Stimulated activated CD8-positive, alpha-beta memory T cell treated with anti-CD3 and anti-CD28 coated beads, Interleukin-7, amount 100 ng/mL, for 4 hours (primary cell): ENCODE measurements at places on chromosomes 12 and 14.

DNA sequence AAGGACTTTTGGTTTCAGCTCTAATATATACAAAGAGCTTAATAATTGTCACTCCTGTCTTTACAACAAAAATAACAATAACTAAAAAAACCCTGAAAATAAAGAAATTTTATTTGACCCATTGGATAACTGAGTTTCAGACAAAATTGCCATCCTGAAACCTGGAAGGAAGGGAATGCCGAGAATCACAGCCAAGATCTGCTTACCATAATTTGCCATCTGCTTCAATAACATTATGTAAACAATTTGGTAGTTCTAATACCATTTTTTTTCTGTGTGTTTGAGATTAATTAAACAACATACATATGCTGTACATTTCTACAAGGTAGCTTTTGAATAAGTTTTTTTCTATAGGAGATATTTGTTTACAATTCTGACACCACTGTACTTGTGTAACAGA lies 596.3 kb upstream of the MGAT4C start:
- no peak for DNase-seq

DNA sequence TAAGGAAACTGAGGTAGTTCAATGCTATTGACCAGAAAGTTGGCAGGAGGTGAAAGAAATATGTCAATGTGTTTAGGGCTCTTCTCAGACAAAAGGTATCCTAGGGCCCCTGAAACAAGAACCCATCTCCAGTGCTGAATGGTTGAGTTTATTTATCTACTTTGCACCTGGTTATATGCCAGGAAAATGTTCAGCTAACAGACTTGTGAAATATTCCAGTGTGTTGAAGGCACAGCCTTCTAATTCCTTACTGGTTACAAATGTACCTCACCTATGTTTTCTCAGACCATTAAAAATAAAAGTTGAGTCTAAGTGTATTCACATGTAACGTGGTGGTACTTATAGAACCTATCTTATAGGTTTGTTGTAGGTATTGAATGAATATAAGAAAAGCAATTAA lies 511.7 kb upstream of the SEL1L start:
- DNase-seq, result no peak

- peak; percentile 29 for DNase-seq
These were observed 4.5 kb downstream of the NOP2 start for GRCh38 chr12:6563448-6564050.

- DNase-seq, result no peak
These were observed 20.1 kb upstream of the TEX22 start for GRCh38 chr14:105378199-105378598.

DNA sequence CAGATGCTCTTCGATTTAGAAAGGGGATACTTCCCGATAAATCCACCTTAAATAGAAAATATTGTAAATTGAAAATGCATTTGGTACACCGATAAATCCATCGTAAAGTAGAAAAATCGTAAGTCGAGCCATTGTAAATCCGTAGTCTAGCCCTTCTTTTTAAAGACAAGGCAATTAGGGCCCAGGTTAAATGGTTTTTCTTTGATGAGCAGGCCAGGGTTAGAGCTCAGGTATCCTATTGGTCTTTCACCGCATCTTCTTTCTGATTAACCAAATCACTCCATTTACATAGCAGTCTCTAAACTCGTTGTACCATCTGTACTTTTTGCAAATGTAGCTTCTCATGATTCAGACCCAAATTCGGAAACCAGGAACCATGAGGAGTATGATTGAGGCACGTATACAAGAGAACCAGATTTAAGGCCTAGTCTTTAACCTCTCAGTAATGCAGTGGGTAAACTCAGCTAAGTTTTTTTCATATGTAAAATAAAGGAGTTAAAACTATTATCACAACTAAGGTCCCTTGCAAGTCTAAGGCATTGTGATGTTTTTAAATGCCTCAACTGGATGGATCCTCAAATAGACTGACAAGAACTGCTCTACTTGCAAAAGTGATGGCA lies 2.2 kb upstream of the YAF2 start:
- no peak for DNase-seq

DNA sequence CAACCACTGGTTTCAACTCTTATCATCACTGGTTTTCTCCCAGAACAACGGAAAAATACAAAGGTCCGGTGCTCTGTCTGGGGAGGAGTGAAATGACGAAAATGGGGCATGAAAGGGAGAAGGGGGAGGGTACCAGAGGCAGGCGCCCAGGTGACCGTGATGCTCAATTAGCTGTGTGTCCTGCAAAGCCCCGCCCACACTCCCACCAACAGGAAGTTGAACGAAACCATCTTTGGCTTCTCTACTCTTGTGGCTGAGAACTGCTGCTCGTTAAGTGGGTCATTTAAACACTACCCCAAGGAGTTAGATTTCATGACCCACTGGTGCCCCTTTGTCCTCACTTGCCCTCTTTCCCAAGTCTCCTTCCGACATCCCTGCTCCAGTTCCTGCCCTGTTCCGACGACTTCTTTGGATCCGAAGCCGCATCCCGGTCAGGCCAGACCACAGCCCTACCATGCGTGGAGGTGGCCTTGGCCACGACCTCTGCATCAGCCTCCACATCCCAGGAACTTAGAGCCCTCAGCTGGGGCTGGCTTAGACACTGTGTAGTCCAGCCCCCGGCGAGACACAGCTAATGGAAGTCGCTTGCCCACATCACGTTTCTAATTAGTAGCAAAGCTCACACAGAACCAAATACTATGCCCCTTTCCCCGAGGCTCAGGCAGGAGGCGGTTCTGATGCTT lies 11.4 kb upstream of the LRTM2 start:
- no peak for DNase-seq

DNA sequence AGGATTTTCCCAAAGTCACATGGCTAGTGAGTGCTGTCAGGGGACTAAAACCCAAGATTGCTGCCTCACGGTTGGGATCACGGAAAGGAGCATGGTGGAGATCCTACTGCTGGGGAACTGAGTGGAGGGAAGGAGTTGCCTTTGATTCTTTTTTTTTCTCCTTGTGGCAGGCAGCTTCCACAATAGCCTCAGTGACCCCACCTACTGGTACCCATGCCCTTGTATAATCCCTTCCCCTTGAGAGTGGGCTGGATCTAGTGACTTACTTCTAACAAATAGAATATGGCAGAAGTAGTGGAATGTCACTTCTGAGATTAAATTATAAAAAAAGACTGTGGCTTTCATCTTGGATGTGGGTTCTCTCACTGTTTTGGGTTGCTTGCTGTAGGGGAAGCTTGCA lies 135.7 kb downstream of the DICER1 start:
- DNase-seq, result no peak

GRCh38 chr12:22228022-22228875 lies 106.3 kb downstream of the ST8SIA1 start:
- DNase-seq, result no peak

DNA sequence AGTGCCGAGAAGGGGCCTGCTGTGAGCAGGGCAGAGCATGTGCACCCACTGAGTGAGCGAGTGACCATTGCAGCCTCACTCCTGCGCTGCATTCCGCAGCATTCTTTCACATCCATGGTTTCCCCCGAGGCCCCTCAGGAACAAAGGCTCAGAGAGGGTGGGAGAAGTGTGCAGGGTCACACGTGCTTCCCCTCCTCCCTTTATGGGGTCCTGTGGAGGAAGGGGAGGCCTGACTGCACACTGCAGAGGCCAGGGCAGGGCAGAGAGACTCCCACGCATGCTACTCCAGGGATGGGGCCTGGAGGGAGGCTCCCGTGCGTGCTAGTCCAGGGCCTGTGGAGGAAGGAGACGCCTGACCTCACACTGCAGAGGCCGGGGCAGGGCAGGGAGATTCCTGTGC lies 63.2 kb downstream of the DIO3 start:
- no peak for DNase-seq

DNA sequence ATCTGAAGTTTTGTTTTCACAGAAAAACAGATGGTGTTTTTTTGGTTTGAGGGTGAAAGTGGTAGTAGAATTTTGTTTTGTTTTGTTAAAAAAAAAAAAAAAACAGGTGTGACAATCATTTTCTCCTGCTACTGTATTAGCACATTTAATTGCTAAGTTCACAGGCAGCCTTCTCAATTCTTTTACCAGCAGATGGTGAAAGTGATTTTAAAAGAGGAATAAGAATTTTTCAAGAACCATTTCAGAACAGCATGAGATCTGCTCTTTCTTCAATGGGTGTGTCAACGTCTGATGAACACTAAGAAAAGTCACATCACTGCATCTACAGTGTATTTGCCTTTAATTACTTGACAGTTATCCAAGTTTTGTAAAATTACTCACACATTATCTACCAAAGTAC lies 303.7 kb upstream of the USP15 start:
- no peak for DNase-seq

DNA sequence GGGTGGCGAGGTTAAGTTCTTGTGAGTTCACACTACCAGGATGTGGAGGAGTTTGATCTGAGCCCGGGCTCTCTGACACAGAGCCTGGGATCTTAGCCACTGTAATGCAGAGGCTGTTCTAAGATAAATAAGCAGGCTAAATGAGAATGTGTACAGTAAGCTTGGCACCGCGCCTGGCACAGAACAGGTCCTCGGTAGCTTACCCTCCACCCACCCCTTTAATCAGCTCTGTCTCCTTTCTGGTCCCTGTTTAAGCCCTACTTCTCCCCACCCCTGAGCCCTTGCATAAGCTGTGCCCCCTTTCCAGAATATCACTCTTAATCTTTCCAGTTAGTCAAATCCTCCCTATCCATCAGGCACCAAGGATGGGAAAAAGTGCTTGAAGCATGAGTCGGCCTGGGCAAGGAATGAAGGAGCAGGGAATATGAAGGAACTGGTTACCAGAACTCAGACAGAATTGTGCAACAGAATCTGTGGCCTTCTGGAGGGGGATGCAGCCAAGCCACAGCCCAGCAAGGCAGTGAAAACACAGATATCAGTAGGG lies 32.8 kb upstream of the CMKLR1 start:
- DNase-seq, result no peak

DNA sequence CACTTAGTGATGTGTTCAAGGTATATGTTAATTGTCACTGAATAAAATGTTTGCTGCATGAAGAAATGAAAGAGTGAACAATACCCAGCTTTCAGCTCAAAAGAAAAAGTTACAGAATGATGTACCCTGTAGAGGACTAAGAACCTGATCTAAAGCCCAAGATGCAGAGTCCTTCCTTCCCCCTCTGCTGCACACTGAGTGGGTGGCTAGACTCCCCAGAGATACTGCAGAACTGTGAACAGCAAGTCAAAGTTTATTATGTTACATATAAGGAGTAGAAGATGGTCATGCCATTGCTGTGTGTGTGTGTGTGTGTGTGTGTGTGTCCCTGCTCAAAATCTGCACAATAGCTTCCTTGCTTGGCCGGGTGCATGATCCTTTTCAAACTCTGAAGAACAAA lies 83.9 kb downstream of the RPAP3 start:
- no peak for DNase-seq

DNA sequence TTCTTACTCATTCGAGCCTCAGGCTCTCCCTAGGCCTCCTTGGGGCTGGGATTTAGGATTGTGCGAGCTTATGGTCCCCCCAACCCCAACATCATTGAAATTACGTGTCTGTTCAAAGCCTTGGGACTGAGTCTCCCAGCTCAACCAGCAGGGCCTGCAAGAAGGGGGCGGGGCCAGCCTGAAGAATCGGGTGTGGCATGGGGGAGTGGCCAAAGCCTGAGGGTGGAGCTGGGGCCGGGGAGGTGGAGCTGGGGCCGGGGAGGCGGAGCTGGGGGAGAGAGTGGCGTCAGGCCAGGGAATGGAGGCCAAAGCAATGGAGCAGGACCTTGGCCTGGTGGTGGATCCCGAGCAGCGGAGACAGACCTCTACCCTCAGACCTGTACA lies 24.3 kb upstream of the HSPB8 start:
- DNase-seq, result no peak

GRCh38 chr14:29419736-29420135 lies 507.9 kb downstream of the PRKD1 start:
- no peak for DNase-seq

DNA sequence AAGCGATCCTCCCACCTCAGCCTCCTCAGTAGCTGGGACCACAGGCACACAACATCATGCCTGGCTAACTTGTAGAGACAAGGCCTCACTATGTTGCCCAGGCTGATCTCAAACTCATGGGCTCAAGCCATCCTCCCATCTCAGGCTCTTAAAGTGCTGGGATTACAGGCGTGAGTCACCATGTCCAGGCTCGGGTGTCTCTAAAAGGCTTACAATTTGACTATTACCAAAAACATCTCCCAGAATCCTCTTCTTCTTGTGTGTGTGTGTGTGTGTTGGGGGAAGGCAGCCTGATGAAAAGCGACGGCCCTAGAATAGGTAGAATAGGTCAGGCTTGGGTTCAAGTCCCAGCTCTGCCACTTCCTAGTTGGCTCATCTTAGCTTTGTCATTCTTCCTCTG lies 16.8 kb downstream of the MSI1 start:
- DNase-seq, result no peak

- DNase-seq, result no peak
These were observed 30.6 kb upstream of the SLC2A3 start for GRCh38 chr12:7966563-7966962.

DNA sequence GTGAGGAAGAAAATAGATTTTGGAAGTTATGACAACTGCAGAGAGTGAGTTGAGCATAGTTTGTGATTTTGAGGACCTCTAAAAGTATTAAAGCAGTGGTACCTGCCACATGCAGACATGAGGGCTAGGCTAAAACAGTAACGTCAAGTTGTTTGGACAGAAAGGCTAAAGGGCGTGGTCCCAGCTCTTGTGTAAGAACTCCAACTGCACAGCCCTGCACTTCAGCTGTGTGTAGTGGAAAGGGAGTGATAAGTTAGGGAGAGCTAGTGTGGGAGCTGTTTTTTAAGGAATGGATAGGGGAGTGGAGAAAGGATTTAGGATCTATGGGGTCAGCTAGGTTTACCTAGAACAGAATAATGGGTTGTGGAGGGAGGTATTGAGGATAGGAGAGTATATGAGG lies 39.5 kb downstream of the TESPA1 start:
- no peak for DNase-seq

DNA sequence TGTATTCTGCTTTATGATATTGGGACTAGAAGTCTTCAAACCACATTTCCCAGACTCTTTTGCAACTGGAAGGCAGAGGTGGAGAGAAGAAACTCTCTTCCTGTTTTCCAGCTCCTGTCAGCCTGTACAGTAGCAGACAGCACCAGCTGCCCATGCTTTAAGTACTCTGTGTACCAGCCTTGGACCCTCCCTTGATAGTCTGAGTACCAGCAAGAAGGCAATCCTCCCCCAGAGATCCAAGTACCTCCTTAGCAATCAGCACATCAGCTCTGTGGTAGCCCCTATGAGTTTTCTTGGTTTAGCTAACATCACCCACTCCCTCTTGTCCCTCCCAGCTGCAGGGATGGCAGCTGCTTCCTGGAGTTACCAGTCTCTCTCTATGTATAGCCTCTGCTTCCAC lies 56.3 kb downstream of the STXBP6 start:
- no peak for DNase-seq

DNA sequence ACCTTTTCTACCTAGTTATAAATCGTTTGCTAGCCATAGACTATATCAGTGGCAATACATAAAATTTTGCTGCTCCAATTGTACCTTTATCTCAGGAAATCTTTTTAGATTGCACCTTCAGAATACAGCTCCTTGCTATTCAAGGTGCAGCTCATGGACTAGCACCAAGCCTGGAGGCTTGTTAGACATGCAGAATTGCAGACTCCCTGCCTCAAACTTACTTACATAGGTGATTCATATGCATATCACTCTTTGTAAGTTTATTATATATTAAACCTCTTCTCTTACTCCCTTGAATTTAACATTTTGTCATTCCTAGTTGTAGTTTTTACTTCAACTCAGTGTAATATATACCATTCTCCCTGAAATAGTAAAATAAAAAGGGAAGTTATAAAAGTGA lies 195.4 kb upstream of the PDZRN4 start:
- no peak for DNase-seq

GRCh38 chr12:65953631-65954030 lies 129.3 kb downstream of the HMGA2 start:
- no peak for DNase-seq
